ENCODE measurements at places on chromosomes 3 and 15.

DNA sequence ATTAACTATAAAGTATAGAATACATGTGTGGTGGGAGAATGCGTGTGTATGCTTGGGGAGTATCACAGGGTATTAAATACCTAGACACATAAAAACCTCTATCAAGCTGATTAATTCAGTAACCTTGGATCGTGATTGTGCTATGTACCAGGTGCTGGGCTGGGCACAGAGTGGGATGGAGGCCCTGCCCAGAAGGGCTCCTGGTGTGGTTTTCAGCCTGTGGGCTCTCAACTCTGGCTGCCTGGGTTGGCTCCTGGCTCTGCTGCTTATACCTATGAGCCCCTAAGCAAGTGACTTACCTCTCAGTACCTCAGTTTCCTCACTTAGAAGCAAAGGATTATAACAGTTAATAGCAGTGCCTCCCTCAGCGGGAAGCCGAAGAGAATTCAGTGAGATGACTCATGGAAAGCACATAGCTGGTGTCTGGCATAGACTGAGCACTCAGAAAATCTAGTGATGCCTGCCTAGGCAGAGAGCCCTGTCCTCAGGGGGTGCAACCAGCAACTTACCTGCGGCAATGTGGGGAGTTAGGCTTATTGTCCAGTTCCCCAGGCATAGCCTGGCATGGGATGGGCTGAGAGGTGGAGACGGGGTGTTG, 90.6 kb upstream of the MYZAP start:
- no peak for DNase-seq

- DNase-seq = no peak
These were observed 186.9 kb upstream of the STAC start for GRCh38 chr3:36193448-36193847.

DNA sequence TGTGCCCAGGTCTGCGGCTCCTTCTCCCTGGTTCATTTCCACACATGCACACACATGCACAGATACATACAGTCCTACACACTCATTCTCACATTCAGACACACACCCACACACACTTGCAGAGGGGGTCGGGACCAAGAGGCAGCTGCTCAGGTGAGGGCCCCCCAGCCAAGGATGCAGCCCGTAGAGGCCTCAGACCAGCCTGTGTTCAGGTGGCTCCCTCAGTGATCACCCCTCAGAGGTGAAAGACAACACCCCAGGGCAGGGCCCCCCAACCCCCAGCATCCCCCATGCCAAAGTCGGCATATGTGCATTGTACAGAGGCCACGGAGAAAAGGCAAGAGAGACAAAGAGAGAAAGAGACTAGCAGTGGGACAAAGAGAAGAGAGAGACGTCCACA, 5.9 kb upstream of the CORO2B start:
- DNase-seq = no peak

GRCh38 chr3:155646669-155647068, 98.2 kb downstream of the PLCH1 start:
- no peak for DNase-seq

DNA sequence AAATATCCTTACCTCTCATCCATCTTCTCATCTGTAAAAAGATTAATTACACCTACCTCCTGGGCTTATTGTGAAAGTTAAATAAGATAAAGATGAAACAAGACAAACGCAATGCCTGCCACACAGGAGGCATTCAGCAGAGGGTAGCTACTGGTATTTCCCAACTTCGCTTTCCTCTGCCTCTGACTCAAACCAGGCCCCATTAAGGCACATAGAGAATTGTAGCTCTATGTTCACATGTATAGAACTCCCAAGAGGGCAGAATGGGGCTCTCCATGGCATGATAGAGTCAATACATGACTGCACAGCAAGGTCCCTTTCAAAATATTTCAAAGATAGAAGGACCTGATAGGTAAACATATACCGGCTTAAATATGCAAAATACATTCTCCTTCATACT, 1.4 kb downstream of the LYSMD2 start:
- no peak for DNase-seq

DNA sequence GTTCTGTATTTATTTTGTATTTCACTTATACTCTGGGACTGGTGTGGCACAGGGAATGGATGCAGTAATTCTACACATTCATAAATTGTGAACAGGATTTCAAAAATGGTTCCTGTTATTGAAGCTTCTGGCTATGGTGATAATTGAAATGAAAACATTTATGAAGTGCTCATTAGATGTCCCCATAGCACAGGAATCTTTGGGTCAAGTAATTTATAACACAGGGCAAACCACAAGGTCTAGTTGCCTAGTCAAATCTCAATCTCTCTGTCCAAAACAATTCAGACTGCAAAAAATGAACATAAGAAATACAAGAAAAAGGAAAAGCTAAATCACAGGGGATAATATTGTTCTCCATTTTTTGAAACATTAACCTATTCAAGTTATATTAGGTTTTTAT, 117.5 kb upstream of the PTPRG start:
- no peak for DNase-seq

GRCh38 chr3:74614107-74614967, at the start of gene CNTN3:
Gene CNTN3, minus strand, starts transcription at chr3:74614659. Its CDS starts 93,547 bp downstream, at chr3:74521112.
- DNase-seq = no peak

GRCh38 chr3:108311797-108312196, 15.4 kb downstream of the HHLA2 start:
- DNase-seq = no peak

- DNase-seq = no peak
These were observed 1036.6 kb downstream of the NTRK3 start for GRCh38 chr15:87219650-87220615.

DNA sequence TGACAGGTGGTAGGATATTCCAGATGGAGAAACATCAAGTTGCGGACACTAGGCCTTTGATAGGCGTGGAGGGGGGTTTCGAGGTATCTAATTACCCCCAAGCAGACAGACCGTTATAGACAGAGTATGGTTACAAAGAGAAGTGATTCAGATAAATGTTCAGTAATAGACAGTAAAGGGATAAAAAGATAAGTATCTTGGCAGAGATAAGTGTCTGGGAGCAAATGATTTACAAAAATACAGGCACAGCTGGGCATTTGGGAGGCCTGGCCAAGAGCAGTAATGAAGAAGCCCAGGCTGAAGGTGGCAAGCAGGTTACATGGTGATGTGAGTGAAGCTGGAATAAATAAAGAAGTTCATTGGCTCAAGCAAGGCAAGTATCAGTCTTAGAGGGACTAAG, 659 bp upstream of the MYH15 start:
- no peak for DNase-seq

All from NCI-H2081 treated with DMSO at 0.1 percent for 48 hours (cell line).